ENCODE measurements at places on chromosomes 16 and 17.

- no peak for DNase-seq
Measured at GRCh38 chr16:60818465-60818864, 1217.8 kb downstream of the CDH8 start.

GRCh38 chr17:35244341-35245195, 1.7 kb downstream of the SLFN5 start:
- DNase-seq = peak; percentile 93

- no peak for DNase-seq
Measured at GRCh38 chr16:29835926-29836325, 15.7 kb downstream of the MVP start.

DNA sequence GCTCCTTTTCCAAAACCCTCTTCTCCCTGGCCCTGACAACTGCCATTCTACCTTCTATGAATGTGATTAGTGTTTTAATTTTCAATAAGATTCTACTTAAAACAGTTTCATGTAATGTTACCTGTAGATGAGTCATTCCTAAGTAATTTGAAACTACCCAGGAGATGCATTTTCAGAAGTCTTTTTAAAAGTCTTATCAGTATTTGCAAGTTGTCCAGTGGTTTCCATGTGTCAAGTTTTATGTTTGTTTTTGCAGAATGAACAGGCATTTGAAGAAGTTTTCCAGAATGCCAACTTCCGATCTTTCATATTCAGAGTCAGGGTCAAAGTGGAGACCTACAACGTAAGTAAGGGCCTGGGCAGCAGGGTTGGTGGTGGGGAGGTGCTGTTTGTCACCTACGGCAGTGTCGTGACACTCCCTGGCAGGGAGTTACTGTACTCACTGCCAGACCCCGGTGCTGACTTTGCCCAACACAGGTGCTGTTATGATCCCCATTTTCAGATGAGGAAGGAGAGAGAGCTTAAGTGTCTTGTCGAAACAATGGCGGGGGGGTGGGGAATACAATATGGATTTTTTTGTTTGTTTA, 65.0 kb downstream of the RPA1 start:
- no peak for DNase-seq

- DNase-seq = no peak
Measured at GRCh38 chr17:70683936-70684335, 514.6 kb downstream of the KCNJ2 start.

DNA sequence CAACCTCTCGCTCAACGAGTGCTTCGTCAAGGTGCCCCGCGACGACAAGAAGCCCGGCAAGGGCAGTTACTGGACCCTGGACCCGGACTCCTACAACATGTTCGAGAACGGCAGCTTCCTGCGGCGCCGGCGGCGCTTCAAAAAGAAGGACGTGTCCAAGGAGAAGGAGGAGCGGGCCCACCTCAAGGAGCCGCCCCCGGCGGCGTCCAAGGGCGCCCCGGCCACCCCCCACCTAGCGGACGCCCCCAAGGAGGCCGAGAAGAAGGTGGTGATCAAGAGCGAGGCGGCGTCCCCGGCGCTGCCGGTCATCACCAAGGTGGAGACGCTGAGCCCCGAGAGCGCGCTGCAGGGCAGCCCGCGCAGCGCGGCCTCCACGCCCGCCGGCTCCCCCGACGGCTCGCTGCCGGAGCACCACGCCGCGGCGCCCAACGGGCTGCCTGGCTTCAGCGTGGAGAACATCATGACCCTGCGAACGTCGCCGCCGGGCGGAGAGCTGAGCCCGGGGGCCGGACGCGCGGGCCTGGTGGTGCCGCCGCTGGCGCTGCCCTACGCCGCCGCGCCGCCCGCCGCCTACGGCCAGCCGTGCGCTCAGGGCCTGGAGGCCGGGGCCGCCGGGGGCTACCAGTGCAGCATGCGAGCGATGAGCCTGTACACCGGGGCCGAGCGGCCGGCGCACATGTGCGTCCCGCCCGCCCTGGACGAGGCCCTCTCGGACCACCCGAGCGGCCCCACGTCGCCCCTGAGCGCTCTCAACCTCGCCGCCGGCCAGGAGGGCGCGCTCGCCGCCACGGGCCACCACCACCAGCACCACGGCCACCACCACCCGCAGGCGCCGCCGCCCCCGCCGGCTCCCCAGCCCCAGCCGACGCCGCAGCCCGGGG, 1.3 kb downstream of the FOXC2 start:
- DNase-seq = no peak

DNA sequence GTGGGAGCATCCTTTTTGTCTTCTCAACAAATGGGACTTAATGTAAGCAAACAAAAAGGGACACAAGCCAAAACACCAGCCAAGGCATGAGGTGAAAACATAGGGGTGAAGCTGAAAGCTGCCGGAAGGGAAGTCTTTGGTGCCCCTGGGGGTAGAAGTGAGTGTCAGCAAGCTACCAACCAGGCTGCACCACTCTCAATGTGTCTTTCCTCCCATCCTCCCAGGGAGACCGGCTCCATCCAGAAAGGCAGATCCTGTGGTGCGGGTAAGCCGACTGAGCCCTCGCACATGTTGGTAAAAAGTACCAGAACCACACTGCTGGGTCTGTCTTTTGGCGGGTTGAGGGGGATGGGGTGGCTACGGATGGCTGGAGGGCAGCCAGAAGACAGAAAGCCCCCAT, 52.0 kb upstream of the SREBF1 start:
- no peak for DNase-seq

- no peak for DNase-seq
Measured at GRCh38 chr17:63525190-63525946, 2.2 kb downstream of the KCNH6 start.

DNA sequence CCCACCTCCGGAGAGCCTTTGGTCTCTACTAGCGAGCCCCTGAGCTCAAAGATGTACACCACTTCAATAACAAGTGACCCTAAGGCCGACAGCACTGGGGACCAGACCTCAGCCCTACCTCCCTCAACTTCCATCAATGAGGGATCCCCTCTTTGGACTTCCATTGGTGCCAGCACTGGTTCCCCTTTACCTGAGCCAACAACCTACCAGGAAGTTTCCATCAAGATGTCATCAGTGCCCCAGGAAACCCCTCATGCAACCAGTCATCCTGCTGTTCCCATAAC, 702 bp downstream of the SPN start:
- DNase-seq = peak; percentile 39

GRCh38 chr16:68664297-68664696, 19.2 kb downstream of the CDH3 start:
- no peak for DNase-seq

DNA sequence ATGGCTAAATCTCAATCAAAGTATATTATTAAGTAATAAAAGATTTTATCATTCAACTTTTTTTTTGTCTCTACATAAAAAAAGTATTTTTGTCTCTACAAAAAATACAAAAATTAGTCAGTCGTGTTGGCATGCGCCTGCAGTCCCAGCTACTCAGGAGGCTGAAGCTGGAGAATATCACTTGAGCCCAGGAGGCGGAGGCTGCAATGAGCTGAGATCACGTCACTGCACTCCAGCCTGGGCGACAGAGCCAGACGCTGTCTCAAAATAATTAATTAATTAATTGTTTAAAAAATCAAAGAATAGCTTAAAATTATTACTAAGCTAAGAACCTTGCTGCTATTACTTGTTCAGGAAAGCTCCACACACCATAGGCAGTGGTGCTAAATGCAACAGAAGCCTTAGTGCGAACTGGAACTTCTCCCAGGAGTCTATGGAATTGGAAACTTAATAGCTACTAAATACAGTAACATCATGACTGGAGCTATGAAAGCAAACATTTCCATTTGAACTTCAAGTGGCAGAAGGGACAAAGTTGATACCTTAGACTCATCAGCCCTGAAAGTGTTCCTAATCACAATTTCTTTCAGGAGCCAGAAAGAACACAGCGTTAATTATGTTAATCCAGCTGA, 22.6 kb downstream of the ADCY9 start:
- DNase-seq = no peak

DNA sequence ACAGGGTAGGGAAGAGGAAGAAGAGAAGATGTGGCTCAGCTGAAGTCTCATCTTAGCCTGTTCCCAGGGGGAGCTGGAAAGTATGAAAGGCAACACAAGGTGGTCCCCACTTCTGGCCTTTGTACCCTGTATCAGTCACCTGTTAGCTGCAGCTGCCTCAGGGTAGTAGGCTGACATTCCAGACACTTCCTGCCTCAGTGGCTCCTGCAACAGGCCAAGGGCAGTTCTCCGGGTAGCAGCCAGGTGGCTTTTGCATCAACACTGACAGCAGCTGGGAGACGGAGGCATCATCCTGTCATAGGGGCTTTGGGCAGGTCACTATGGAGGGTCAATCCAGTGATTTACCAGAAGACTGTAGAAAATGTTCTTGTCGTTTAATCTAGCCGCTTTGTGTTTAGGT, 124.0 kb downstream of the RGS9 start:
- DNase-seq = no peak

DNA sequence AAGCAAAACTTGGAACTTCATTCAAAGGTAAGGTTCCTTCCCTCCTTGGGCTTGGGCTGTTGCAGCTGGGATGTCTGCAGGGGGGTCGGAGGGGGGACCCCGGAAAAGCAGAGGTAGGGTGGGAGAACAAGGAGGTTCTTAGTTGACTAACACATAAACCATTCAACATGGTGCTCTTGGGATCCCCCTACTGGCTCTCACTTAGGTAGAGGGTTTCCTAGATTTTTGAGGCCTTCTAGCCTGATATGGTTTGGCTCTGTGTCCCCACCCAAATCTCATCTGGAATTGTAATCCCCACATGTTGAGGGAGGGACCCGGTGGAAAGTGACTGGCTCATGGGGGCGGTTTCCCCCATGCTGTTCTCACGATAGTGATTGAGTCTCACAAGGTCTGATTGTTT, 93.9 kb downstream of the RGS9 start:
- DNase-seq = no peak

DNA sequence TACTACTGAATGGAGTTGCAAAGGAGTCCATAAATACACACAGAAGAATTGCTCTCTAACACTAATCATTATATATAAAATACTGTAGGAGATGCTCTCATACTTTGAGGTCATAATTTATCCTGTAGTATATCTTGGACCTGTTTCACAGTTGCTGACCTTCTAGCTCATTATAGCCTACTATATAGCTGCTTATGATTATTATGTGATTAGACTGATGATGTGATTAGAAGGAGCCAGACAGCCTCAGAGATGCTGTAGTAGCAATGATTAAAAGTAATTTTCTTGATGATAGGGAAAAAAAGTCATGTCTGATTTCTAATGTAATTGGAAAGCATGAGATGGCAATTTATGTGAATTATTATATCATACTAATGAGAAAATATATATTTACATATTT, 455.7 kb downstream of the CNTNAP4 start:
- no peak for DNase-seq

DNA sequence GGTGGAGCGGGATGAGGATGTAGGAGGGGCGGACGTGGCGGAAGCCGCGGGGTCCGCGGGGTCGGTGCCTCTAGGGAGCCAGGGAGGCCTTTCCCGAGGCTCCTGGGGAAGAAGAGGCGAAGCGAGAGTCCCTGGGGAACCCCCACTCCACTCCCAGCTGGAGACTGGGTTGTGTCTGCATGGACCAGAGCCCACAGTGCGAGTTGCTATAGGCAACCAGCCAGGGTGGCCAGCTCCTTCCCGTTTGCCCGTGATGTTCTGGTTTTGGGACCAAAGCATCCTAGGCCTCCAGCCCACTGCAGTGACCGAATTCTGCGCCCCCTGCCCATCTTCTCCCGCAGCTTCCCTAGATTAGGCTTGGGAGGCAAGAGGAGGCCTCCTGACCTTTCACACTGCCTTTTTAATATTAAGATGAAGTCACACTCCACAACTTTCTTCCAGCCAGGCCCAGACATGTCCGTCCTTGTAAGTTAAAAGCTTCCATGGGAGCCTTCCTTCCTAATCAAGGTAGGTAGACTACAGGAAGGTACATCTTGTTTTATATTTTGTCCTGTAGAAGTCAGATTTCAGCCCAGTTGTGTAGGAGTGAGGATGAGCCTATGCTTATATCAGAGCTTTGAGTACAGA, 469 bp downstream of the AMZ2 start:
- DNase-seq = no peak

Measured in activated CD4-positive, alpha-beta T cell treated with anti-CD3 and anti-CD28 coated beads, Interleukin-10, Interleukin-2, amounts not matched to agents 100 ng/mL and 50 ng/mL, durations not matched to agents 16 hours and 8 hours (primary cell).